H9 (cell line): ENCODE measurements at places on chromosomes 3 and 15. TPM values are rescaled to one million over a fixed set of nuclear protein-coding genes. Genes with fewer than 3 reads are reported as not detected.

CYP1A2 gene
- not detected in 2 replicates for total RNA-seq

RTP1 gene
- 6.6 and 7.5 TPM in 2 replicates for total RNA-seq

SMCO1 gene
- total RNA-seq = not detected in 2 replicates

LYZL4 gene
- total RNA-seq = not detected in 2 replicates

ALDH1A3 gene
- 9.2 and 10.0 TPM in 2 replicates for total RNA-seq

SLC51B gene
- total RNA-seq = not detected in 2 replicates

ITPKA gene
- 0.77 and 0.99 TPM in 2 replicates for total RNA-seq

GNAI2 gene
- 210 and 218 TPM in 2 replicates for total RNA-seq
